Hematopoietic multipotent progenitor cell (in vitro differentiated cells): ENCODE measurements at places on chromosomes 7 and 10.

DNA sequence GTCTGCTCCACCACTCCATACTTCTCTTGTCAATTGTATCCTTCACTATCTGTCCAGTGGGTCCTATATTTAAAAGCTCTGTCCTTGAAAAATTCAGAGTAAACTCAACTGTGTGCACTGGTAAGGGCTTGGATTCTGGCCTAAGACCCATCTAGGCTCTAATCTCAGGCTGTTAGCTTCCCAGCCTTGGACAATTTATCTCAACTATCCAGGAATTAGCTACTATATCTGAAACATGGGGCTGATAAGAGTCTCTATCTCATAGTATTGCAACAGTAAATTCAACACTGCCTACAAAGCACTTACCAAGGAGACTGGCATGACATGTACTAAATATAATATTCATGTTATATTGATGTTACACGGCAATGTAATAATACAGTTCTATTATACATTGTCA lies 303.4 kb downstream of the XPNPEP1 start:
- DNase-seq: no peak

DNA sequence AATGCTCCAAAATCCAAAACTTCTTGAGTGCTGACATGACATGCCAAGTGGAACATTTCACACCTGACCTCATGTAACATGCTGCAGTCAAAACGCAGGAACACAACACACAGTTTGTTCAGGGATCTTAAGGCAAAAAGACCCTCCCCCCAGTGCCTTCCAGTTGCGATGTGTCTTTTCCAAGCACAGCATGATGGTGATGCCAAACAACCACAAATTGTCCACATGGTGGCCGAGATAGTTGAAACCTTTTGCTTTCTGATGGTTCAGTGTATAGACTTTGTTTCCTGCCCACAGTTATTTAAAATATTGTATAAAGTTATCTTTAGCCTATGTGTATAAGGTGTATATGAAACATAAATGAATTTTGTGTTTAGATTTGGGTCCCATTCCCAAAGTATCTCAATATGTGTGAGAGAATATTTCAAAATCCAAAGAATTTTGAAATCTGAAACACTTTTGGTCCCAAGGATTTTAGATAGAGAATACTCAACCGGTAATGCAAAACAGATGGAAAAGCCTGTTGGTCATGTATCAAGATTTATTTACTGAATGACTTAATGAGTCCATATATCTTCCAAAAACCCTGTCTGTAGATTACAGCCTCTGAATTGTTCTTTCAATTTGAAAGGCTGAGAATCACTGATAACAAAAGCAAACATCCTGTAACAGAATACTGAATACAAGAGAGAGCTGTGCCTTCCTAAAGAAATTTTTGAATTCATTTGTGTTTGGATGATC lies 93.4 kb upstream of the OIT3 start:
- DNase-seq: no peak

DNA sequence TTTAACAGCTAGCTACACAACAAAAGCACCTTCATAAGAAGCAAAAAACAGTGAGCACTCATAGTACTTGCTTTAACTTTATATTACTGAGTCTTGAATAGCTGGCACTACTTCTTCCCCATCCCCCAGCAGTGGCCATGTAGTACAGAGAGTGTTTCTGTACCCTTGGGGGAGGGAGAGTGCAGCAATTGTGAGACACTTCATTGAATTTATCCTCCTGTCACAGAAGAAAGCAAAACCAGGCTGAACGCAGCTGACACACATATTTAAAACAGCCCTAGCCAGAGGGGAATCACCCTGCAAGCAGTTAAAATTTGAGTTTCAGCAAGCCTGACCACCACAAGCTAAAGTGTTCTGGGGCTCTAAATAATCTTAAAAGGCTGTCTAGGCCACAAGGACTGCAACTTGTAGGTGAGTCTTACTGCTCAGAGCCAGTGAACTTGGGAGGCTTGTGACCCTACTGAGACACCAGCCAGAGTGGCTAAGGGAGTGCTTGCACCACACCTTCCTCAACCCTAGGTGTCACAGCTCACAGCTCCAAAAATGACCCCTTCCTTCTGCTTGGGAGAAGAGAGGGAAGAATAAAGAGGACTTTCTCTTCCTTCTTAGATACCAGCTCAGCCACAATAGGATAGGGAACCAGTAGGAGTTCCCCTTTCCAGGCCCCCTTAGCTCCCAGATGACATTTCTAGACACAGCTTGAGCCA lies 97.7 kb upstream of the MEOX2 start:
- DNase-seq: no peak

- DNase-seq: no peak
These were observed 17.9 kb downstream of the FGFBP3 start for GRCh38 chr10:91891125-91892001.

DNA sequence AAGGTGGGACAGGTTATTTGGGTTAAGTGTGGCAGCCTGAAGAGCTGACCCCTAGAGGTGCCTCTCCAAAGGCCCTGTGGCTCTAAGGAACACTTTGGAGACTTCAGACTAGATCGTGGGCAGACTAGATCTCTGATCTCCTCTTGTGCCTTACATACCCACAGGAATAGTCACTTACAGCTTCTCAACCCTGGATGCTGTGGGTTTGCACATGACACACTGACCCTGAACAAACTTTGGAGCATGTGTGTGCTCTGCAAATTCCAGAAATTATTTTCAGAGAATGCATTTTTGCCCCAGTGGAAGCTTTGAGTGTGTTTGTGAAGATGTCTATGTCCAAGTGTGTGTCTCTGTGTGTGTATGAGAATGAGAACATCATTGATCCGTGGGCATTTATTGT lies 119.6 kb downstream of the EMX2 start:
- no peak for DNase-seq

- DNase-seq: no peak
These were observed 319.4 kb upstream of the ZNF32 start for GRCh38 chr10:43968076-43968475.

- no peak for DNase-seq
These were observed 25.2 kb upstream of the ITGB1 start for GRCh38 chr10:32982911-32983909.

DNA sequence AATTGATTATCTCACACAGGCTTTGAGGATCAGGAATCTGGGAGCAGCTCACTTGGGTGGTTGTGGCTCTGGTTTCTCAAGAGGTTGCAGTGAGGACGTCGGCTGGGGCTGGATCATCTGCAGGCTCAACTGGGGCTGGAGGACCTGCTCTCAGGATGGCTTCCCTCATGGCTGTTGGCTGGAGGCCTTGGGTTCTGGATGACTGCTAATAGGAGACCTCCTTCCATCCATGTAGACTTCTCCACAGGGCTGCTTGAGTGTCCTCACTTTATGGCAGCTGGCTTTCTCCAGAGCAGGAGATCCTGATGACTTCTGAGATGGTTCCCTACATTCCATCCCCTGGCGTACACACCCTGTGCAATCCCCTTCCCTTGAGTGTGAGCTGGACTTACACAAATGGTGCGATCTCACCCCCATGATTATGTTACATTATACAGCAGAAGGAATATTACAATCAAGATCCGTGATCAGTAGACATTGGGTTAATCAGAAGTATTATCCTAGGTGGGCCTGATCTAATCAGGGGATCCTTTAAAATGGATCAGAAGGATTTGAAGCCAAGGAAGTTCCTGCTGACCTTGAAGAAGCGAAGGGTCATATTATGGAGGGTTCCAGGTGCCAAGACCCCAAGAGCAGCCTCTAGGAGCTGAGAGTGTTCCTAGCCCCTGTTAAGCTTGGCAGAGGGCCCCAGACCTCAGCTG lies 122.2 kb downstream of the CXCL12 start:
- DNase-seq: no peak

DNA sequence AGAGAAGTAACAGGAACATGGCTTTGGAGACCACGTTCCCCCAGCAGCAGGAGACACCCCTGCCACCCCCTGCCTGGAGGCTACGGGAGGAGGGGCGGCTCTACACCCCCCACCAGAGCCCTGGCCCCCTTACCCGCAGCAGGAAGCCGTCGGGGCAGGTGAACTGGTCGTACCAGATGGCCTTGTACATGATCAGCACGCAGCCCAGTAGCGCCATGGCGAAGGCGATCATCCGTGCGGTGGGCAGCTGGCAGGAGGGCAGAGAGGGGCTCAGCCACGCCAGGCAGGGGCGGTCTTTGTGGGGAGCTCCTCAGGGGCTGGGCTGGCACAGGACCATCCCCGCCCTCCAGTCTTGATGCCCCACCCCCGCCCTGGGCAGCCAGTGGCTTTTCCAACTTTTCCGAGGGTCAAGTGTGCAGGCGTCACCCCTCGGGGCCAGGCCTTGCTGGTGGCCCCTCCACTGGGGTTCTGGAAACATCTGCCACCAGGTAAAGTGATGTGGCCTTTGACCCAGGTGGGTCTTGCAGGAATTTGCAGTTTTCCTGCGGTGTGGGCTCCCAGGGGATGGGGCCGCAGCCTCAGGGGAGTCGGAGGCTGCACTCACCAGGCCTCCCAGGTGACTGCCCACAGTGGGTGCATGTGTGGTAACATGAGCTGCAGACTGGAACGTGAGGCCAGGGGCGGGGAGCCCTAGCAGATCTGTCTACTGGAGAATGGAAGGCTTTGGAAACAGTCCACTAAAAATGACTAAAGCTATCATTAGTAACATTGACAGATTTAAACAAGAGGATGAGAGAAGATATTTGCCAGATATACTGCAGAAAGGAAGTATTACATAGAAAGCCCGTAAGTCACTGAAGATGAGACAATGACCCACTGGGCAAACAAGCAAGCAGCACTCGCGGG lies 9.7 kb downstream of the CALY start:
- DNase-seq: no peak

DNA sequence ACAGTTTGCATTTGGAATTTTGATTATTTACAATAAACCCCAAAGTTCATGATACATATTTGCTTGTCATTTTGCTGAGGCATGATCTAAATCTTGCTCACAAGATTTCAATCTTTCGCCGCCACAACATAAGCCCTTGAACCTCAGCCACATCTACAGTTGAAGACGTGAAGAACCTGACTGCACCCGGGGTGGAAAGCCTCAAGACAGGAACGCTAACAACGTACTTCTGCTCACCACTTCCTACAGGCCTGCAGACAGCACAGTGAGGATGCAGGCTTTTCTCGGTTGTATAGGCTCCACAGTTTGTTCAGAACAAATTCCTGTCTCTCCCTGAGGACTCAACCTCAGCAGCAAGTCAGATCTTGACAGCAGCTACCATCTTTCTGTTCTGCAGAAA lies 393.8 kb upstream of the PRKCQ start:
- DNase-seq: peak; percentile 7
